ENCODE measurements at places on chromosomes 16 and 17.

DNA sequence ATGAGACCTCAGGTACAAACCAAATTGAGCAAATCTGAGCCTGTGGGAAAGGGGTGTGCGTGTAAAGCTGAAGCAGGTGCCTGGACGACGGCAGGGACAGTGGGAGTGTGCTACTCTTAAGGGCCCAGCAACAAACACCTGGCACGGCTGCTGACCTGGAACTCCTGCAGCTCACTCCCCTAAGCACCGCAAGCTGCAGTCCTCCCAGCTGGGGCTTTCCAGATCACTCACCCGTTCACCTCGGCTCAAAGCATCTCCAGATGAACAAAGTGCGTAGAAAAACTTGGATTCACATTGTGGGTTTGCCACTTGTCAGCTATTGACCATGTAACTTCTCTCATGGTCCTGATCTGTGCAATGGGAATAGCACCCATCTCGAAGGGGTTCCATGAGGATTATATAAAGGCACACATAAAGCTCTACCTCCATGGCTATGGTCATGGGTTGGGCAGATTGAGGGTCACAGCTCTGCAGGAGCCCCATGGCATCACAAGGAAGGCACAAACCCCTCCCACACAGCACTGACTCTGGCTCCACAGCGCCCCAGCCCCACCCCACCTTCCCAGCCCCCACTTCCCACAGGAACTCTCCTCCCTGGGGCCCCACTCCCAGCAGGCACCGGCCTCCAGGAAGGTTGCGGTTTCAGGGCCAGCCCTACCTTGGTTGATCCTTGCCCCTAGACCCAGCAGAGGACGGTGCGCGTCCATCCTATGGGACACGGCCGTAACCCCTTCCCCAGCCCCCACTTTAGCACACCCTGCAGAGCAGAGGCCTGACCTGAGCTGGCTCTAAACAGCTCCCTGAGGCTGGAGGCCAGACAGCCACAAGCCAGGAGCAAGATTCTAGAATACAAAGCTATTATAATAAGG lies 21.9 kb downstream of the ST3GAL2 start:
- no peak for DNase-seq

GRCh38 chr16:23401139-23401538 lies 51.9 kb downstream of the COG7 start:
- DNase-seq, result no peak

GRCh38 chr17:10420811-10421210 lies 939 bp downstream of the MYH8 start:
- no peak for DNase-seq

DNA sequence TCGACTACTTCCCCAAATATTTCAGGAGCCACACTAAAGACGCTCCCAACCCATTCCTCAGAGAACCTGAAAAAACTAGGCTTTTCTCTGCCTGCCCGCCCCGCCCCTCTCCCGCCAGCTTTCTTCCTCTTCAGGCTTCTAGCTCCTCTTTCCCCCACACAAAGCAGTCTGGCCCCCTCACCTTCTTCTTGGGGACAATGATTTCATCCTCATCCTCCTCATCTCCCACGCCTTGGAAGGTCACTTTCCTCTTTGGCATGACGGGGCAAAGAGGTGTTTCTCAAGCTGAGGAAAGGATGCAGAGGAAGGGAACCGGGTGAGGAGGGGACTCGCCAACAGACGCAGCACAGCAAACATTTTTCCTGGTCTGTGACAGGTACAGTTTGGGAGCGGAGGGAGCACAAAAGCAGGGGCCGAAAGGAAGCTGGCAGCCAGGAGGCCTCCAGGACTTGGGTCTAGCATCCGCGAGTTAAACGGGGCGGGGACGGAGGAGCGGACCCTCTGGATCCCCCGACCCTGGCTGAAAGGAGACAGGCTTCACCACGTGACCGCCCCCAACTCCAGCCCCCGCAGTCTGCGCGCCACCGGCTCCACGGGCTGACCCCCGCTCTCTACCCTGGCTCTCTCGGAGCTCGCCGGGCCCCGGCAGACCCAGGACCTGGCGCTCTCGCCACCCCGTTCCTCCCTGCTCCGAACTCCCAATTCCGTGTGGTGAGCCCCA lies 525 bp downstream of the CD2BP2 start:
- DNase-seq, result no peak

DNA sequence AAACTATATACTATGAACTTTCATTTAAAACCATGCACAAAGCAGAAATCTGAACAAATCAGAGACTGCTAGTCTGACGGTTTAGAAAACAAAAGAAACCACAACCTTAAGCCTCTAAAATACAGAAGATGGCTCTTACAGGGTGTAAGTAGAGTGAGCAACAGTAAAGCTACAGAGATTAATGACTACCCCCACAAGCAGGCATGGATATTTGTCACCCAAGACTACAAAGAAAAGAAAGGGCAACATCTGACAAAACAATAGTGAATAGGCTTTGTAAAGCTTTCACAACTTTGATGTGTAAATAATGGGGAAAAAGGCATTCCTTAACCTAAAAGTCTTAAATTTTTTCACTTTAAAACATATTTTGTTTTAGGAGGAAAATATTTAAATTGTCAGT lies 75.0 kb downstream of the SPAG9 start:
- DNase-seq, result no peak

DNA sequence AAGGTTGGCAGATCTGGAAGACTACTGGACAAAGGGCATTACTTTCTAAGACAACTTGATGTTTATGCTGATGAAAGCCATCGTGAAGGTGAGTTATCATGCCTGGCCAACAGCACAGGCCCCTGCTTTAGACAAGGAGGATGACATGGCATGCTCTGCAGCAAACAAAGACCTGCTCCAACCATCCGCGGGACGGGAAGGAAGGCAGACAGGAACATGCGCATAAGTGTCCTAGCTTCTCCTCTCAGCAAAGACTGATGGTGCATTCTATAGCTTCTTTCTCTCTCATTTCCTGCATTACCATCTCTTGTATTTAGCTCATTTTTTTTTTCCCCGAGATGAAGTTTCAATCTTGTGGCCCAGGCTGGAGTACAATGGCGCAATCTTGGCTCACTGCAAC lies 5.4 kb downstream of the NPLOC4 start:
- no peak for DNase-seq

- DNase-seq, result no peak
Observed at GRCh38 chr17:75881678-75882454, 3.5 kb upstream of the TRIM47 start.

DNA sequence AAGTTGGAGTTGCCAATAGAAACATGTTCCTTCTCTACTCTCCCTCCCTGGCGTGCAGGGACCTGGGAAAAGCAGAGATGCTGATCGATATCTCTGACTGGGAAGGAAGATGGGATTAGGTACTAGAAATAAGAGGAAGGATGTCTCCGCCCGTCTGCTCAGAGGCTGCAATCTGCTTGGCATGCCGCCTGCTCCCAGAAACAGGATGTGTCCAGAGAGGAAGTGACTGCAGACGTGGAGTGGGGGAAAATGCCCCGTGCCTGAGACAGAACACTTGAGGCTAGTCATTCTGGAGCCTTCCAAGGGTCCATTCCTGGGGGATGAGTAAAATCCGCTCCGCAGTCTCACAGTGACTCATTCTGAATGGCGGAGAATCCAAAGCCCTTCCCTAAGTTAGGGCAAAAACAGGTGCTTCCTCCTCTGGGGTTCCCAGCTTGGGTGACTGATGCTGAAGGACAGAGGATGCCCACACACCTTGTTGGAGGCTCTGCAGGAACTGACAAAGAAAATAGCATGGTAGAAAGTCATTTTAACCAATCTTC lies 45.0 kb upstream of the SMURF2 start:
- DNase-seq, result no peak

DNA sequence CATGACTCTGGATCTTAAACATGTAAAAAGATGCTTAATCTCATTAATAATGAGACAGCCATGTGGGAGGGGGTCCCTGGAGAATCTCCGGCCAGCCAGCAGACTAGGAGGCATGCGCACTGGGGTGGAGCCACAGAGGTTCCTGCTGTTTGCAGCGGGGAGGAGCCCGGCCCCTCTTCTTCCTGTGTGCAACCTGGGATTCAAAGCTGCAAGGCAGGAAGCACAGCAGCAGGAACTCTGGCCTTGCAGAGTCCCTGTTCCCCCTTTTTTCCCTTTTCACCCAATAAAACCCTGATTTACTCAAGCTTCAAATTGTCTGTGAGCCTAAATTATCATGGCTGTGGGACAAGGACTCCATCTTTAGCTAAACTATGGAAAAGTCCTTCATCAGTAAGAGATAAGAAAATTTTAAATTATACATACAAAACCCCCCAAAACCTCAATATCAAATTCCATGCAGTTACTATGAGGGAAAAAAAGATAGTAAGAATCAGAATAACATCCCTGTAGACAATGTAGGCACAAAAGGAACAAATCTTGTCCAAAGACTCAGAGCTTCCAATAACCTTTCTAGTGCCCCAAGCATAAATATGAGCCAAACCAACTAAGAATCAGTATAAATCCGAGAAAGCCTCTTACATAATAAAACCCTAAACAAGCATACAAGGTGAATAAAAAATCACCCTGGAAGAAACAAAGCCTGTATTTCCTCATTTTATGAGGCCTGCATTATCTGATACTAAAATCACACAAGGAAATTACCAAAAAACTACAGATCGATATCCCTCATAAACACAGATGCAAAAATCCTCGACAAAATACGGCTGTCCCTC lies 12.1 kb downstream of the CFDP1 start:
- no peak for DNase-seq

- no peak for DNase-seq
Observed at GRCh38 chr16:10740845-10741208, 2.8 kb upstream of the NUBP1 start.

GRCh38 chr17:31437720-31438400 lies 46.4 kb downstream of the RAB11FIP4 start:
- DNase-seq, result no peak

GRCh38 chr17:57682701-57683100 lies 62.4 kb downstream of the CCDC182 start:
- no peak for DNase-seq

DNA sequence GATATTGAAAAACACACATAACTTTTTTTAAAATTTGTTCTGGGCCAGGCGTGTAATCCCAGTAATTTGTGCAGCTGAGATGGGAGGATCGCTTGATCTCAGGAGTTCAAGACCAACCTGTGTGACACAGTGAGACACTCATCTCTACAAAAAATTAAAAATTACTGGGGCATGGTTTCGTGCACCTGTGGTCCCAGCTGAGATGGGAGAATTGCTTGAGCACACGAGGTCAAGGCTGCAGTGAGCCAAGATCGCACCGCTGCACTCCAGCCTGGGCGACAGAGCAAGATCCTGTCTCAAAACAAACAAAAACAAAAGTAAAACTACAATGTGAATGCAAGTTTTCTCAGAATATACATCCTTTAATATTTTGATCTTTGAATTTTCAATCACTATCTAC lies 15.1 kb downstream of the C16orf54 start:
- no peak for DNase-seq

DNA sequence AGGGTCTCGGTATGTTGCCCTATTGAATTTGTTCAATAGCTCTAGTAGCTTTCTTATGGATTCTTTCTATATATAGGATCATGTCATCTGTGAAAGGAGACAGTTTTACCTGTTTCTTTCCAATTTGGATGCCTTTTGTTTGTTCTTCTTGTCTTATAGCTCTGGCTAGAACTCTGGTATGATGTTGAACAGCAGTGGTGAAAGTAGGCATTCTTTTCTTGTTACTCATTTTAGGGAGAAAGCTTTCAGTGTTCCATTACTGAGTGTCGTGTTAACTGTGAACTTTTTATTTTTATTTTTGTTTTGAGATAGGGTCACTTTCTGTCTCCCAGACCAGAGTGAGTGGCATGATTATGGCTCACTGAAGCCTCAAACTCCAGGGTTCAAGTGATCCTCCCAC lies 21.2 kb downstream of the EFCAB5 start:
- no peak for DNase-seq

DNA sequence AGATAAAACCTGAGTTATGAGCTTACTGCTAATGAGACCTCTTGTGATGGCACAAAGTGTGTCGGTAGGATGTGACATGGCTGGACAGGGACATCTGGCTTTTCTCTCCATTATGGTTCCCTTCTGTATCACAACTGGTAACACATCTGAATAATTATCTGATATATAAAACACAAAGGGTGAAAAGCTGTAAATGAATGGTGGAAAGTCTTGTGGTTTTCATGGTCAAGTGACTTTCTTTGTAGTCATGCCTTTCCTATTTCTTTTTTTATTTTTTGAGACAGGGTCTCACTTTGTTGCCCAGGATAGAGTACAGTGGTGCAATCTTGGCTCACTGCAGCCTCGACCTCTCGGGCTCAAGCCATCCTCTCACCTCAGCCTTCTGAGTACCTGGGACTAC lies 35.3 kb upstream of the ZFHX3 start:
- no peak for DNase-seq

GRCh38 chr16:3492356-3492755 lies 2.9 kb downstream of the C16orf90 start:
- DNase-seq, result no peak

- DNase-seq, result no peak
Observed at GRCh38 chr17:75459590-75460267, 3.3 kb downstream of the TMEM94 start.

GRCh38 chr16:48635199-48635718 lies 25.3 kb upstream of the N4BP1 start:
- DNase-seq, result no peak

GRCh38 chr17:82243648-82244412 lies 15.0 kb downstream of the SLC16A3 start:
- DNase-seq, result no peak

DNA sequence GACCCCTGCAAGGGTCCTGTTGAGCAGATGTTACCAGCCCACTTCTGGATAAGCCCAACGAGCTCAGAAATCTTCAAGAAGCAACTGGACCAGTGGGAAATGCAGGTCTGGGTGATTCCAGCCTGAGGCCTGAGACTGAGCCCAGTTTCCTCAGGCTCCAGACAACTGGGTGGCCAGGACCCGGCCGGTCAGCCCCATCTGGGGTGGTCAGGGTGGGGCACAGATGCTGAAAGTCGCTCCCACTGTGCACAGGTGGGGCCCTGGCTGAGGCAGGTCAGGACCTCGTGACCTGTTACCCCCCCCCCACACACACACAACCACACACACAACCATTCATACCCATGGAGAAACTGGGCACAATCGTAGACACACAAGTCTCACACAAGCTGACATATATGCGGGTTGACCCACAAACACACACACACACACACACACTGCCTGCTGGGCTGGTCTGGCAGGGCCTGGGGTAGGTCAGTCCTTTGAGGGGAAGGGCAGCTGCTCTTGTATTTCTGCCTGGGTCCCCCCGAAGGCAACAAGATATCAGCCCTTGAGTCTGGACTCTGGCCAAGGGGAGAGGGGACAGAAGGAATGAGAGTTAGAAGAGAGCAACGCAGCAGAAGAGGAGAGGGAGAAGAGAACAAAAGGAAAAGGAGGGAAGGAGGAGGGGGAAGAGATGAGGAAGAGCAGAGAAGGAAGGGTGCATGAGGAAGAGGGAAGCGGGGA lies 99.0 kb upstream of the CDH5 start:
- no peak for DNase-seq

All from stimulated activated CD4-positive, alpha-beta T cell treated with anti-CD3 and anti-CD28 coated beads, Interleukin-1b, Interleukin-23, amount 100 ng/mL, for 4 hours (primary cell).